T-helper 2 cell (primary cell): ENCODE measurements at places on chromosomes 4 and X.

DNA sequence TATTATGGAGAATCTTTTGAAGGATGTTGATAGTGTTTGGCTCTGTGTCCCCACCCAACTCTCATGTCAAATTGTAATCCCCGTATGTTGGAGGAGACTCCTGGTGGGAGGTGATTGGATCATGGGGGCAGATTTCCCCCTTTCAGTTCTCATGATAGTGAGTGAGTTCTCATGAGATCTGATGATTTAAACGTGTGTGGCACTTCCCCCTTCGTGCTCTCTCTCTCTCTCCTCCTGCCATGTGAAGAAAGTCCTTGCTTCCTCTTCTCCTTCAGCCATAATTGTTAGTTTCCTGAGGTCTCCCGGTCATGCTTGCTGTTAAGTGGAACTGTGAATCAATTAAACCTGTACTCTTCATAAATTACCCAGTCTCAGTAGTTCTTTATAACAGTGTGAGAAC lies 166.1 kb upstream of the NUDT6 start:
- no peak for DNase-seq

DNA sequence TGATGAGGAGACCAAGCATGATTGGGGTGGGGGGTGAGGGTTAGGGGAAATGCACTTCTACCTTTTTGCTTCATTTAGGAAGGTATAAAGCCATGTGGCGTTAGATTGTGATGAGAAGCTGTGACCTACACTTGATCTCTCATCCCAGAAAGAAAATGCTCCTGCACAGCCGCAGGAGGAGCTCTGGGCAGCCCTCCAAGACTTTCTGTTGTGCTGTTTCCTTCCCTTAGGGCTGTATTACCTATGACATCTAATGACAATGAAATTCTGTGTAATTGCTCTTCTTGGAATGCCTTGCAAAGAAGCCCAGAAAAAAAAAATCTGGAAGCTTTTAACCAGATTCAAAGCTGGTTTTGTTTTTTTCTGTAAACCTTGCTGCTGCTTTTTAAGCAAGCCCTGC lies 13.4 kb downstream of the PRPS2 start:
- no peak for DNase-seq

DNA sequence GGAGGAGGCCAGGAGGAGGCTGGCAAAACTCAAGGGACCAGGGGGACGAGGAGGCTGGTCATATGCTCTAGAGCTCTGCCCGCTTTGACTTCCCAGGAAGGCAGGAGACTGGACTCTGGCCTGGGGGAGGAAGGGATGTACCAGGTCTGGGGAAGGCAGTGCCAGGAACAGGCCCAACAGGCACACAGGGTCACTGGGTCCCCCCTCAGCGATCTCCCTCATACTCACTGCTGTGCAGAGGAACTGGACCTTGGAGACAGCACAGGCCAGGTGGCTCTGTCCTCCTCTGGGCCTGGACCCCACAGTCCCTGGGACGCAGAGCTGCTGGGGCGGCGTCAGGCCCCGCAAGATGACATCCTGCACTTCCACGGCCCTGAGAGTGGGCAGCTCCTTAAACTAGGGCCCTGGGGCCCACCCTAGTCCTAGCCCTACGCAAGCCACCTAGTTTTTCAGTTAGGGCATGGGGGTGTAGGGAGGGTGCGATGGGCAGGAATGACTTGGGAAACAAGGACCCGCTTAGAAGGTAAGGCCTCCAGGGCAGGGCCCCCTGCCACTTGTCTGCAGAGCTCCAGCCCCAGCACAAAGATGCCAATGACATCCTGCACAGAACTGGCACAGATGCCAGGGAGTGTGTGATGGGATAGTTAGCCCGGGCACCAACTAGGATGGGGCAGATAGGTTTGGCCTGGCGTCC lies 59.5 kb downstream of the HTRA3 start:
- no peak for DNase-seq

DNA sequence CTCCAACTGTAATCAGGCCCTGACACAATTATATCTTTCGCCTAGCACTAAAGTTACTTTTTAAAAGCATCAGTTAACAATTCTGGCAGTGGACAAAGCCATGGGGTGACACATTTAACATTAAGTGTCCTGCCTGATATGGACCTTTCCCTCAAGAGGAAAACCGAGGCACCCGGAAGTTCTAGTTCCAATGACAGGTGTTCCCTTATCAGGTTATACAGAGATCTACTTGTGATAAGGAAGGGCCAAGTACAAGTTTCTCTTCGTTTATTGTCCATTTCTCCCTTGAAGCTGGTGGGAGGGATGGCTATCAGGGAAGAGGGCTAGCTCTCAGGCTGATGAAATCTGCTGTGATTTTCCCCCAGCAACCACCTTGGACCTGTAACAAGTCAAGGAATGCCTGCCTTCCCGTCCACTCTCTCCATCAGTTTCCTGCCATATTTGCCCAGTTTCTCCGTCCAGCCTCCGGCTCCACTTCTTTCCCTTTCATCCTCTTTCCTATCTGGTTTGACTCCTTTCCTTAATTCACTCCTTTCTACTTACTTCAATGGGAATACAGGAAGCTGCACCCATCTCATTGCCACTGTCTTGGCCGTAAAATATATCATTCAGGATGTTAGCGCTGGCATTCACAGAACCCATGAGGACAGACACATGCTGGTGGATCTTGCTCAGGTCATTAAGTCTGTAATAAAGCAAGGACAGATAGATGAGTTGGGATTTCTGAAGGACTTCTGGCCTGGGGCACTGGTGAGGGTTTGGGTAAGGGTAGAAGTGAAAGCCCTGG lies 95.0 kb downstream of the DGKK start:
- no peak for DNase-seq

DNA sequence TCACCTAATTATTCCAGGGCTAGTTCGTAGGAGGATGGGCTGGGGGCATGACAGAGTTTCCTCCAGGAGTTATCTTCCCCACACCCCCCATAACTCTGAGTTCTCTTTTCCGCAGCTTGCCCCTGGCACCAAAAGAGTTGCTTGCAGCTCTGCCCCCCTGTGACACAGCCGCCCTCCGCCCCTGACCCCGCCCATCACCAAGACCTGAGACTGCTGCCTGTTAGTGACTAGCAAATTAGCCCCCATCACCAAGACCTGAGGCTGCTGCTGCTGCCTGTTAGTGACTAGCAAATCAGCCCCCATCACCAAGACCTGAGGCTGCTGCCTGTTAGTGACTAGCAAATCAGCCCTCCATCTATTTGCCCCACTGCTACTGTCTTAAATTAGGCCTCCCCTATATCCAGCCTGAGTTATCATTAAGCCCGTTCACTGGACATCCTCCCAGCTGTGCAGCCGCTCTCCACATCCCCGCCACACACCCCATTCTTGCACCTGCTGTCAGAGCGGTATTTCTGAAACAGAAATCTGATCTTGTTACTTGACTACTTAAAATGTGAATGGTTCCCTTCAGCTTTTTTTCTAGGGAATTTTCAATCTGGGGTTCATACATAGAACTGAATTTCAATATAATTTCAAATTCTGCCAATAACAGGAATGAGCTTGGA lies 1.5 kb upstream of the PAPSS1 start:
- DNase-seq, result peak; percentile 28

DNA sequence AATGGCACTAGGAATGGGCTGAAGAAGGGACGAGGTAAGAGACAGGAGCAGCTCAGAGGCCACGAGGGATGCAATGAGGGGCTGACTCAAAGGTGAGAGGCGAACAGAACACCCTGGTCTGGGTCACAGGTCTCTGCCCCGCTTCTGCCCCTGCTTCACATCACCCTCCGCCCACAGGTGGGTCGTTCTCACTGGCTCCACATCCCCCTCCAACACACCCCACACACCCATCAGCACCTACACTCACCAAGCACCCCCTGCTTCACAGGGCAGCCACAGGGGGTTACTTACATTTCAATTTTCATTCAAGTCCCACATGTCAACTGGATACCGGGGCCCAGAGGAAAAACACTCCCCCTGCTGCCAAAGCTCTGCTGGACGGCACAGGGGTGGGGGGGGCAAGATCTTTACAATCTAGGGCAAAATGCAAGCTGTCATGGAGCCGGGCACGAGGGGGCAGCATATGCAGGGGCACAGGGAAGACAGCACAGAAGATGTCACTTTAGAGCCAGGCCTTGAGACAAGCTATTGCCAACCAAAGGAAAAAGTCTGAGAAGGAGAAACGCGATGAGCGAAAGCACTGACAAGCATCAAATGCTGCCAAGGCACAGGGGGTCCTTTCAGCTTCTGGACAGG lies 94.0 kb downstream of the AFAP1 start:
- no peak for DNase-seq

DNA sequence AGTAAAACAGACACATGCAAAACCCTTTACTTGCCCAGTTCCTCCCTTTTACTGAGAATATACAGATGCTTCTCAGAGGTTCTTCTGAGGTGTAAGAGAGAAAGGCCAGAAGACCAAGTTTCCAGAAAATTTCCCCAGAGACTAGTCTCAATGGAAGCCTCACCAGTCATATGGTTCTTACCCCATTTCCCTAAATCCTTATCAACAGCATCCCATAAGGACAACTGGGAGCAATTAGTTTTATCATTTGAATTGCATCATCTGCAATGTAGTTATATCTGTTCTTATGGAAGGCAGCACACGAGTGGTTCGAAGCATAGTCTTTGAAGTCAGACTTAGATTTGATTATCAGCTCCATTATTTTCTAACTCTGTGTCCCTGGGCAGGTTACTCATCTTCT lies 203.6 kb upstream of the PPARGC1A start:
- no peak for DNase-seq

DNA sequence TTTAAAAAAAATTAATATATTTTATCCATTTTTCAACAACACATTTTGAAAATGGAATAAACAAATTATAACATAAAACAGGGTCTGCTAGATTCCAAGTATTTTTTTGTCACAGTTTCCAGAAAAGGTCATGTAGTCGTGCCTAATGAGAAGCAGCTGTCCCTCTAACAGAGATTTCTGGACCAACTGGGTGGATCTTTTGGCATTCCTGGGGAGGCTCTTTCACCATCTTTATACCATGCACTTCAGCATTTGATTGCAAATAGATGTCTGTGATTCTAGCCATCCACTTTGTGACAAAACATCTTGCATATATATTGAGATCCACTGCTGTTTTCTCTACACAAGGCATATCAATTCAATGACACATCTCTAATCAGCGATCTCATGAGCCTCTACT lies 210.7 kb upstream of the LDB2 start:
- DNase-seq, result no peak

DNA sequence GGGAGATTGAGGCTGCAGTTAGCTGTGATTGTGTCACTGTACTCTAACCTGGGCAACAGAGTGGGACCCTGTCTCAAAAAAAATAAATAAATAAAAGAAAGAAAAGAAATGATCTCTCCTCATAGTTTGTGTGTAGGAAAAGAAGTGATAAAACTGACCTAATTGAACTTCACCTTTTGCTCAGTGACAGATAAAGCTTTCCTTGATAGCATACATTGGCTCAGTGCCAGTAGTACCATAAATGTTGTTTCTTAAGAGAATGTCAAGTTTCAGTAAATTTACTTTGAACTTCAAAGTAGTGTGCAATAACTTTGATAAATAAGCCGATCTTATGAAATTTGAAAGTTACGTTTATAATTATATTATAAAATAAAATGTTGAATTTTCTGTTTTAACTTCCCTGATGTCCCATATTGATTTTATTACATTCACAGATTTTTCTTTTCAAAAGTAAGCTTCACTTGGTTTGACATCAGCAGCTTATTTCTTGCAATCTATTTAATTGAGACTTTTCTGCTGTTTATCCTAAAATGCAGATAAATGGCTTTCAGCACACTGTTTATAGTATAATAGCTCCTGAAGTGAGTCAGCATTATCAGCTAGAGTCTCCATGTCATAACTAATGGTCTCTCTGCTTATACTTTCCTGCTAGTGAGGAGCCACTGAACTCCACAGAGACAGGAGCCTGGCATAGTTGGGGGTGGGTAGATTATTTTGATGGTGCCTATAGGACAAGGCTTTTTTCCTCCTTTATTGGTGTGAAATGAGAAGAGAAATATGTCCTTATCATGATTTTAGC lies 330.1 kb downstream of the BMPR1B start:
- no peak for DNase-seq

DNA sequence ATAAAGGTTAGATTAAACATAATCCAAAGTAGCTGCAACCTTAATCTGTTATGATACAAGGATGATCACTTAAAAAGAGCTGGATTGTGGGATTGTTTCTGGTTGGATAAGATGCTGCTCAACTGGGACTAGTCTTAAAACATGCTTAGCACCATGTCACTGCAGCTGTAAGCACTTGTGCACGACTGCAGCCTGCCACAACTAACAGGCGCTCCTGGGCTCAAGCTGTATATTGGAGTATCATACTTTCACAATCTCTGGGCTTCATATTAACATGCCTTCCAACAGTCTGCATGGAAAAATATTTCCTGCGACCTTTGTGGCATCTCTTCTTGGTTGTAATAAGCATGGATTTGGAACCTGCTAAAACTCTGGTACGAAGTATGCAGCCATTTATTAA lies 493.0 kb upstream of the PITX2 start:
- no peak for DNase-seq

DNA sequence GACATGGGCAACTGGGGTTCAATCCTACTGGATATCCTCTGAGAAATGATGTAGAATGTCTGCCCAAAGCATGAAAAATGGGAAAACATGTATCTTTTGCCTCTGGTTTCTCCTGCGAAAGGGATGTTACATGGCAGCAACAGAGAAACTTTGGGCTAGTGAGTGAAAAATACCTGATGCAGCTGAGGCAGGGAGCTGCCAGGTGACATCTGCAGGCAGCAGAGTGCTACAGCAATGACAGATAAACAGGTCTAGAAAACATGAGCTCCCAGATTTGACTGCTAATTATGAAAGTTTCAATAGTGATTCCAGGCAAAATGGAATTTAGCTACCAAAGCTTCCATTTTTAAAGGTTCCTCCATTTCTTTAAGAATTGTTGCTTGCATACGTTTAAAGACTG lies 4.8 kb upstream of the CXCL1 start:
- no peak for DNase-seq

GRCh38 chr4:19883841-19884240 lies 367.9 kb upstream of the SLIT2 start:
- DNase-seq, result no peak

DNA sequence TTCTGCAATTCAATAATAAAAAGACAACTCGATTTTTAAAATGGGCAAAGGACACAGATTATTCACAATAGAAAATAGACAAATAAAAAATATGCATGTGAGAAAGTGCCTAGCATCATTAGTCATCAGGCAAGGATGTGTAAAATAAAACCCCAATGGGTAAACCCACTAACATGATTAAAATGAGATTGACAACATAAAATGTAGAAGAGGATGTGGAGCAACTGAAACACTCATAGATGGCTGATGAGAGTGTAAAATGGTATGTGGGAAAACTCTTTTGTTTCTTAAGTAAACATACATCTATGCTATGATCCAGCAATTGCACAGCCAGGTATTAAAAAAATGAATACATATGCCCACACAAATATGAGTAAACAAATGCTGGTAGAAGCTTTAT lies 177.6 kb downstream of the IQCM start:
- no peak for DNase-seq

- DNase-seq, result no peak
Observed at GRCh38 chr4:149754526-149754925, 61.1 kb downstream of the IQCM start.

GRCh38 chr4:5878359-5878758 lies 14.5 kb downstream of the CRMP1 start:
- DNase-seq, result no peak
